ENCODE measurements at places on chromosomes 16 and 17.

- no peak for DNase-seq
Observed at GRCh38 chr17:1582374-1582773, 19.8 kb upstream of the PITPNA start.

- no peak for DNase-seq
Observed at GRCh38 chr16:24639769-24640168, 89.7 kb upstream of the TNRC6A start.

DNA sequence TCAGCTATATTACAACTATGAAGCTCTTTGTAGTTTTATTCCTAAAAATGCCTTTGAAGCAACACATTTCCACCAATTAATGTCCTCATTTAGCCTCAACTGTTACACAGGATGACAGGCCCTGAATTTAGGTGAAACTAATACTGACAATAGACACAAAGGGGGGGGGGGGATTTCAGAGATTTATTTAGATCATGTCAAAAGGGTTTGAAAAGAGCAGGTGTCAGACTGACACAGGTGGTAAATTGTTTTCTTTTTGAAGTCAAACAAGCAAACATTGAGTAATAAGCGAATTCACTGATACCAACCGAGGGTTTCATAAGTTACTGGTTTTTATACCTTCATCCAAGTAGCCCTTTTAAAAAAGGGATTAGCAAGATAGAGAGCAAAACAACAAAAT is 40.8 kb downstream of the KANSL1 start:
- DNase-seq: no peak

- no peak for DNase-seq
Observed at GRCh38 chr17:57894848-57895247, 45.0 kb upstream of the MRPS23 start.

GRCh38 chr16:9447195-9447551 is 355.7 kb downstream of the HAPSTR1 start:
- DNase-seq: no peak
